ENCODE measurements at places on chromosomes 3 and 15. TPM values are rescaled to one million over a fixed set of nuclear protein-coding genes. Genes with fewer than 3 reads are reported as not detected.

SLC25A36 gene
- 34.2 TPM for polyA plus RNA-seq

ZPLD1 gene
- polyA plus RNA-seq = not detected

MCF2L2 gene
- 0.44 TPM for polyA plus RNA-seq

GNAT1 gene
- polyA plus RNA-seq = not detected

PRR20G gene
- polyA plus RNA-seq = not detected

TNIK gene
- polyA plus RNA-seq = 6.5 TPM

GATA2 gene
- 25.7 TPM for polyA plus RNA-seq

ZNF774 gene
- polyA plus RNA-seq = 1.1 TPM

- no peak for DNase-seq
Observed at GRCh38 chr3:156171281-156172267, 51.2 kb downstream of the KCNAB1 start.

GRCh38 chr3:52681596-52681995 lies 4.1 kb downstream of the PBRM1 start:
- DNase-seq = no peak

DNA sequence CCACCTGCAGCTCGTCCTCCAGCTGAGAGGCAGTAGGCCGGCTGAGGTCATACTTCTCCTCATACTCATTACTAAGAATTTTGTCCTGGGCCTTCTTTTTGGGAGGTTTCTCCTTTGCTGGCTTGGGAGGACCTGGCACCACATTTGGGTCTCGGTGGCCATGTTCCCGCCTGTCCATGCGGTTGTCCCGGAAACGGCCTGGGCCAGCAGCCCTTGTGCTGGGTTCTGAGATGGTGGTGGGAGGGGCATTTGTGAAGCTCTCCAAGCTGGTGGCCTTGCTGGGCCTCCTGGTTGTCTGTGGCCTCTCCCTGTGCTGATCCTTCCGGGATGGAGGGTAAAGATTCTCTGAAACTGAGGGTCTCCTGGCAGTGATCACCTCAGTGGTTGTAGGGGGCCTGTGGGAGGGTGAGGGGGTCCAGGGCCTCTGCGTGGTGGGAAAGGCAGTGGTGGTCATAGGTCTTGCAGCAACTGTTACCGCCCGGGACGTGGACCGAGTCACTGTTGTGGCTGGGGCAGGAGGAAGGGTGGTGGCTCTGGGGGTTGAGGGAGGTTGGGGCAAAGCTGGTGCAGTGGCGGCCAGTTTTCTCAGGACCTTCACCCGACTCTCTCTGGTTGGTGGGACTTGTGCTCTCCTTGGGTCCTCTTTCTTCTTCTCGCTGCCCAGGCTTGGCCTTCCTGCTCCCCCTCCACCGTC lies 2.5 kb downstream of the CCDC80 start:
- no peak for DNase-seq

DNA sequence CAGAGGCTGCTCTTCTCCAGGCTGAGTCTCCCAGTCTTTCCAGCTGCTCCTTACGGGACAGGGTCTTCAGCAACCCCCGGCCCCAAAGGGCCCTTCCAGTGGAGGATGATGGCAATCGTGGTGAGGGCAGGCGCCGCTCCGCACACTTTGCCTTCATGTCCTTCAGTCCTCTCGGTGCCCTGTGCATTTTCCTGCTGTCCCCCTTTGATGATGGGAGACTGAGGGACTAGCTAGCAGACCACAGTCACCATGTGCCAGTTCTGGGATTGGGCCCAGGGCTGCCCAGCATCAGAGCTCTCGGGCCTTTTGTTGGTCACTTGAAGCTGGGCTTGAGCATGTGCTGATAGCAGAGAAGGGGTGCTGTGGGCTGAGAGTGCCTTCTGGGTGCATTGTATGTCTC lies 8.8 kb upstream of the TXNRD3 start:
- DNase-seq = no peak

- no peak for DNase-seq
Observed at GRCh38 chr3:12307136-12307535, 18.3 kb downstream of the PPARG start.

- no peak for DNase-seq
Observed at GRCh38 chr15:92503889-92504288, 110.2 kb downstream of the ST8SIA2 start.

DNA sequence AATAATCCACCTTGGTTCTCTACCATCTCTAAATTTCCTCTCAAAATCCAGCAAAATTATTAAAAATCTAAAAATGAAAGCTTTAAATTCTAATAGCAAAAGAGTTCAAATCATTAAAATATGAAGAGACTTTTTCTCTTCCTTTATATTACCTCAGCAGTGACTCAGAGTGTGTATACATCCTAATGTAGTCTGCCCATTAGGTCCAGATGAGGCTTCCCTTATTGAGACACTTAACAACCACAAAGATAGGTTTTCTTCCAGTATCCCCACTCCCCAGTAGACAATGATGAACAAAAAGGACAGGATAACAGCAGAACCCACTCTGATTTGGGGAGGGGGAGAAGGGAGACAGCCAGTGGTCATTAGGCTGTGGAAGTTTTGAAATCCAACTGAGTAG lies 61.5 kb upstream of the DCBLD2 start:
- DNase-seq = no peak

- DNase-seq = no peak
Observed at GRCh38 chr3:107289354-107289753, 87.9 kb upstream of the CCDC54 start.

DNA sequence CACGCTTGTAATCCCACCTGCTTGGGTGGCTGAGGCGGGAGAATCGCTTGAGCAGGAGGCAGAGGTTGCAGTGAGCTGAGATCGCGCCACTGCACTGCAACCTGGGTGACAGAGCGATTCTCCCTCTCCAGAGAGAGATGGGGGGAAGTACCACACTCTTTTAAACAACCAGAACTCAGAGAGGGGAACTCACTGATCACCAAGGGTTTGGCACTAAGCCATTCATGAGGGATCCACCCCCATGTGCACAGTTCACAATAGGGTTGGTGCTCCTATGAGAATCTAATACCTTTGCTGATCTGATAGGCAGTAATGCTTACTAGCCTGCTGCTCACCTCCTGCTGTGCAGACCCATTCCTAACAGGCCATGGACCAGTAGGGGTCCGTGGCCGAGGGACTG lies 51.6 kb downstream of the QTRT2 start:
- DNase-seq = no peak

DNA sequence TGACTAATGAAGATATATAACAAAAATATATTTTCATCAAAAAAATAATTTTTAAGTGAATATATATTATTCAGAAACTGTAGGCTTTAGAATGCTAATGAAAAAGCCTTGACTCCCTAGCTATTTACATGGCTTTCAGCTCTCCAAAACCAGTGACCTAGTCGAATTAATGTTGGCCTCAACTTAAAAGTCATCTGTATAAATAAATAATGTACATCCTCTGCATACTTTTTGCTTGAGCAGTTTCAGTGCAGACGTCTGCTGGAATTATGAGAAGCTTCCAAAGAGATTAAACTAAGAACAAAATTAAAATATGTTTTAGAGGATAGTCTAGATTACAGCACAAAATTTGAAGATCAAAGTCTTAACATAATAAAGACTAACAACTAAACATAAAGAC lies 520.4 kb upstream of the ALCAM start:
- no peak for DNase-seq

DNA sequence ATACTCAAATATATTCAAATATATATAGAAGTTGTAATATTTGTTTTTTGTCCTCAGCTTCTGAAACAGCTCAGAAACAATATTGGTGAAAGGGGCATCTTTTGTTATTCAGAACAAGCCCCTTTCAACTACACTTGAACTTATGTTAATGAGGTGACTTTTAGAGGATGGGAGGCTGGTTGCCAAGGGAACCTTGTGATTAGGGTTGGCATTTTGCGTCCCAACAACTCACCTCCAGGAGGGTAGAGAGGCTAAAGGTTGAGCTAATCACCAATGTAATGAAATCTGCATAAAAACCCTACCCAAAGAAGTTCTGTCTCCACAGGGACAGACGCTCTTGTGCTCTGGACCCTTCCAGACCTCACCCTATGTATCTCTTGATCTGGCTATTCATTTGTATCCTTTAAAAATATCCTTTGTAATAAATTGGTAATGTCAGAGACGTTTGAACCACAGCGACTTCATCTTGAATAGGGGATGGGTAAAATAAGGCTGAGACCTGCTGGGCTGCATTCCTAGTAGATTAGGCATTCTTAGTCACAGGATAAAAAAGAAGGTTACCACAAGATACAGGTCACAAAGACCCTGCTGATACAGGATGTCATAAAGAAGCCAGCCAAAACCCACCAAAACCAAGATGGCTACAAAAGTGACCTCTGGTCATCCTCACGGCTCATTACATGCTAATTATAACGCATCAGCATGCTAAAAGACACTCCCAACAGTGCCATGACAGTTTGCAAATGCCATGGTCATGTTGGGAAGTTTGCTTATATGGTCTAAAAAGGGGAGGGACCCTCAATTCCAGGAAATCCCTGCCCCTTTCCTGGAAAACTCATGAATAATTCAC lies 111.1 kb downstream of the FMN1 start:
- DNase-seq = no peak

DNA sequence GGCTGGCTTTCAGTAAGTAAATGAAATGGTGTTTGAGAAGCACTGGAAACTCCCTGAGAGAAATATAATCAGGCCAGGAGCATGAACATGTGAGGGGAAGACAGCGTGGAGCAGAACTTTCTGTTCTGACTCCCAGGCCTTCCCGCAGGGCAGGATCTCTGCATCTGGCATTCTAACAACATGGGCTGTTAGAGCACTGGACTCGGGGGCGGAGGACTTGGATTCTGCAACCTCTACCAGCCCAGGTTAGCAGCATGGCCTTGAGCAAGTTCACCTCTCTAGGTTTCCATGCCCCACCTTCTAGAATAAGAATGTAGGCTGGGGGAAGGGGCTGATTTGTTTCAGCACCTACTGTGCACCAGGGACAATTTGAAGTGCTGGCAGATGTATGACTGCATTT lies 12.5 kb upstream of the BFSP2 start:
- no peak for DNase-seq

GRCh38 chr3:42746455-42747450 lies 26.3 kb downstream of the CCDC13 start:
- DNase-seq = peak; percentile 49

DNA sequence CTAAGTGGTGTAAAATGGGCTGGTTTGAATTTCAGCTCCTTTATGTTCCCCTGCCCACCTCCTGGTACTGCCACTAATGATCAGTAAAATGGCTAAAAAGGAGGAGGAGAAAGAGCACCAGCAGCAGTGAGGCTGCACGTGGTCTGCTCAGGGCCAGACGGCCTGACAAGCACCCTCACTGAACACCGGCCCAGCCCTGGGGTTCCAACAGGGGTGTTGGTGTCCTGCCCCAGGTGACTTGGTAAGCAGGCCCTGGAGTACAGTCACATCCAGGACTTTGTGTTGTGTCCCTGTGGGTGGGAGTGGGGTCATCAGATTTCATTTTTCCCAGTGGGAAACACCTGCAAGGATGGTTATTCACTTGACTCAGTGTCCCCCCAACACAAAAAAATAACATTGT lies 5.4 kb downstream of the BAHD1 start:
- DNase-seq = no peak

- no peak for DNase-seq
Observed at GRCh38 chr3:4222574-4223175, 80.5 kb upstream of the SETMAR start.

GRCh38 chr3:9013782-9014563 lies 50.7 kb upstream of the RAD18 start:
- no peak for DNase-seq

Measured in urinary bladder (tissue), 4 donors.